ENCODE measurements at places on chromosomes 7 and 10.

- DNase-seq = peak; percentile 39
Observed at GRCh38 chr7:38307640-38308039, 34.2 kb upstream of the TARP start.

- no peak for DNase-seq
Observed at GRCh38 chr10:119292968-119293760, 85.8 kb downstream of the GRK5 start.

DNA sequence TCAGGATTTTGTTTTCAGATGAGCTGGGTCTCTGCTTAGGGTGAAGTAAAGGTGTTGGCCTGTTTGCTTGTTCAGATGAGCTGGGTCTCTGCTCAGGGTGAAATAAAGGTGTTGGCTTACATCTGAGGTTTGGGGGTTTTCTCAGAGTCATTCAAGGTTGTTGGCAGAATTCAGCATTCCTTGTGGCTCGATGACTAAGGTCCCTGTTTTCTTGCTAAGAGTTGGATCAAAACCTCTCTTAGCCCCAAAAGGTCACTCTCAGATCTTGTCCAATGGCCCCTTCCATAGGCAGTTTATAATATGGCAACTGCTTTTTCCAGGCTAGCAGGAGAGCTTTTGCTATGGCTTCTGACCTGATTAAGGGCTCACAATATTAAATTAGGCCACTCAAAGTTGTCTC, 106.6 kb downstream of the ADAM22 start:
- no peak for DNase-seq

GRCh38 chr10:50260791-50261281, 9.5 kb upstream of the ASAH2 start:
- no peak for DNase-seq

GRCh38 chr10:28320090-28320489, 17.2 kb upstream of the MPP7 start:
- no peak for DNase-seq

DNA sequence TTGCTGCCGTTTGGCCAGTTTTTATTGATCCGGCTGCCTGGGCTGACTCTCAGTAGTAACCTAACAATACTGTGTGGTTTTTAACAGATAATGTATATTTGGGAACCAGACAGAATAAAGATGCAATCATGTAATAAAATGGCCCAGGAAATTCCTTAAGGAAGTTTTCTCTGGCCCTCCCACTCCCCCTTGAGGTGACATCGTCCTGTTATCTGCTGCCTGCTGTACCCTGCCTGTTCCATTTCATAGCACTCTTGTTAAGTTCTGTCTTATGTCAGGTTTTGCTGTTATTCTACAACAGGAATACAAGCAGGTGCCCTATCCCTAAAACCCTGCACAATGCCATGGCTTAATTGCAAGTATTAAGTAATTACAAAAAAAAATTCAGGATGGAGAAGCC, 12.5 kb downstream of the ITGB8 start:
- no peak for DNase-seq

GRCh38 chr7:14125998-14126397, 136.5 kb upstream of the ETV1 start:
- no peak for DNase-seq

- no peak for DNase-seq
Observed at GRCh38 chr7:1666823-1667565, 3.1 kb upstream of the ELFN1 start.

- DNase-seq = peak; percentile 79
Observed at GRCh38 chr7:5677538-5678294, 103.7 kb downstream of the RNF216 start.

DNA sequence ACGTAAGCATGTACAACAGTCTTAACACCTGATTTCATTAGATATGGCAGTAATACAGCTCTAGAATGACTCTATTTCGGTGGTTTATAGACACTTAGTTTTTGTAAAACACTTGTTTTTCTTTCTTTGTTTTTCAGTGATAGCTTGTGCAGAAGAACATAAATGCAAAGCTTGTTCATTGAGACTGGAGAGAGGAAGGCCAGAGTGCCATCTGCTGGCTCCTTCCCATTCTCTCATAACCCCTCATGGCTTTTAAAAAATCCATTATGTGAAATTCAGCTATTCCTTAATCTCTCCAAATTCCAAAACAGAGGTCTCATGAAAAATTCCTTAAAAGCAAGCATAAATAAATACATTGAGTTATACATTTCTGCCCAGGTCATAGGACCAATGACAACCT, 76.3 kb downstream of the CACNB2 start:
- DNase-seq = no peak

DNA sequence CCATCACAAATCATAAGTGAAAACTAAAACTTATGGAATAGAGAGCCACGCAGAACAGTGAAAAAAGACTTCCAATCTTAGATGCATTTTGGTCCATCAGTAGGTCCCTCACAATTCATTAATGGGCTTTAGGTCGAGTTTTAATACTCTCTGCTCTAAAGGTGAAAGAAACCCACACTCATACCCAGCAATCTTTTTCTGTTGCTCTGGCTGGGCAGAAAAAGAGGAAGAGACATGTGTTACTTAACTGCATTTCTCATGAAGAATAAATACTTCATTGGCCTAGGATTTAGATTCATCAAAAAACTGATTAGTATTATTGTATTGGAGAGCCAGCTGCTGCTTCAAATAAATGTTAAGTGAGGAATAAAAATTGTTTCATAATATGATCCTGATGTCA, 645.7 kb downstream of the PHTF2 start:
- DNase-seq = no peak

DNA sequence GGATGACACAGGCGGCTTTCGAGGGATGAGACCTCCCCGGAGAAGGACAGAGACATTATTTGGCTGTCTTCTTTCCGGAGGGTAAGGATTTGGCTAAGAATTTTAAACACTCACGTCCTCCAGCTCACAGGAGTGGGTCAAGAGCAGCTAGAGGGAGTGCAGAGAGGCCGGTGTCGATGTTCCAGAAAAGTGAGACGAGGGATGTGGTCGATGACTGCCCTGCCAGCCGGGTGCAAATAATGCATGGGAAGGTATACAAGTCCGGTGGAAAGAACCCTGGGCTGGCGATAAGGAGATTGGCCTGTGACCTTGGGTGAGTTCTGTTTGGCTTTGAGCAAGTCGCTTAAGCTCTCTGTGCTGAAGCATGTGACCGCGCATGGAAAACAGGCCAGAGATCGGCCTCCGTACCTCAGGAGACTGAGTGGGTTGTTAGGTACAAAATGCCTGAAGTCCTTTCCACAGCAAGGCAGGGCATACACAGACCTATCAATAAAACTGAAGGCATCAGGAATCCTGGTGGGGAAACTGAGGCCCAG, 149.1 kb downstream of the UBE2H start:
- DNase-seq = no peak

DNA sequence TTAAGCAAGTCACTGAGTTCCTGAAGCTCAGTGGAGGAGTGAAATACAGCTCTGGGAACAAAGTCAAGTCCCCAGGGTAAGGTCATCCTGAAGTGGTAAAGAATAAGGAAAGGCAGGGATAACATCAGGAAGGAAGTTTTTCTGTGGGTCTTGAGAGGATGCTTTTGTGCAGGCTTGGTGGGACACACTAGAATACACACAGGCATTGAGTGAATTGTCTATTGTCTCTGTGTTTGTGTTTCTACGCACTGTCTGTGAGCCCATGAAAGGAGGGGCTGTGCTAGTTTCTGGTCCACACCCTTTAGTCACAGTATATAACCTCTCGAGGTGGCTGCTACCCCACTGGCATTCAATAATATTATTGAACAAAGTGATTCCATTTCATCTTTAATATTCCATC, 95.8 kb upstream of the ABCB5 start:
- DNase-seq = no peak
